Muscle of leg (tissue), 16 donors: ENCODE measurements at places on chromosomes 12 and 14.

DNA sequence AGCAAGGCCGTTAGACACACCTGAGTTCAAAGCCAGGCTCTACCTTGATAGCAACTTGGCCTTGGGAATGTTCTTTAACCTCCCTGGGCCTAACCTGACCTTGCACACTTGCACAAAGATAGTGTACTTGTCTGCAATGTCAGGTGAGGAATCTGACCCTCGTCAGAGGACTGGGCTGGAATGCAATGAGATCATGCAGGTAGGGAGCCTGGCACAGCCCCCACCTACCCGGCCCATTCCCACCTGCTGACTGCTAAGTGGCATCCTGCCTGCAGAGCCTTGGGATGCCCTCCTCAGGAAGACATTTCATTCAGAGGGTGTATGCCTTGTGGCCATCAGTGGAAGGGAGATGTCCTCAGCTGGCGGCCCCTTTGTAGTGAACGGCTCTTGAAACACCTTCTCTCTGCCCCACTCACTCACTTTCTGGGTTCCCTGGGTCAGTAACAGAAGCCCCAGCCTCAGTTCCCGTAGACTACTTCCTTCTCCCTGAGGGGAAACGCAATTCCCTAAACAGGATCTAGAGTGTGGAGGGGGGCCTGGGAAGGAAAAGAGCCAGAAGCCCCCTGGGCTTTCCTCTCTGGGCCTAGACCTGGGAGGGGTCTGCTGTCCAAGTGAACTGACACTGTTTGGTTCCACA lies 68.0 kb upstream of the DICER1 start:
- no peak for DNase-seq

GRCh38 chr14:24889843-24890242 lies 160.1 kb downstream of the STXBP6 start:
- DNase-seq: no peak

GRCh38 chr12:78398750-78399149 lies 465.8 kb upstream of the SYT1 start:
- no peak for DNase-seq

GRCh38 chr12:95740751-95741150 lies 49.8 kb downstream of the NTN4 start:
- DNase-seq: no peak

- no peak for DNase-seq
Measured at GRCh38 chr12:25972783-25973182, 14.3 kb downstream of the RASSF8 start.

DNA sequence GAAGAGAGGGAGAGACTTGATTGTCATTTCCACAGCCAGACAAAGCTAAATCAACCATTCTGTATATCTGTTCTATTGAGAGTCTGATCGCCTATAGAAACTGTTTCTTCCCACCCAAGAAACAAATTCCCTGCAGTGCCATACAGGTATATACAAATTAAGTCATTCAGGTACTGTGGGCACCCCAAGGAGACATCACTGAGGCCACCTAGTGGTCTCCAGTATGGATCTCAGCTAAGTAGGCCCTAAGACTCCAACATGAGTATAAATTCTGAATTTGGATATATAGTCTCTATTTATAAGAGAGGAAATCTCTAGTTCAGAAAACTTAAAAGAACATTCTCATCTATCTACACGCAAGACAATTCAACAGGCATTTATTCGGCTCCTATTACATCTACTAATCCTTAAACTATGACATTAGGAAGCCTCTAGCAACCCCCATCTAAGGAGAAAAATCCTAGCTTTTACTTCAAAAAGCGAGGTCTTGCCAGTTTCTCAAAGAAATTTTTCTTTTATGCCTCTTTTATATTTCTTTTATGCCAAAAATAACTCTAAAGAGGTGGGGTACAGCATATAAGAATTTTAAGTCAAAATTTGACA lies 62.6 kb downstream of the DCAF5 start:
- DNase-seq: peak; percentile 32

GRCh38 chr14:54003064-54003463 lies 46.4 kb upstream of the BMP4 start:
- no peak for DNase-seq

- peak; percentile 96 for DNase-seq
Measured at GRCh38 chr12:45215419-45216229, at the start of gene ANO6. Gene ANO6 (plus strand): TSS chr12:45216095. CDS start chr12:45216322, 227 bp downstream.

GRCh38 chr12:26940516-26941214 lies 2.4 kb downstream of the FGFR1OP2 start:
- DNase-seq: no peak

GRCh38 chr14:58540749-58541632 lies 96.8 kb upstream of the DACT1 start:
- DNase-seq: peak; percentile 85

GRCh38 chr12:39763071-39763889 lies 143.7 kb upstream of the ABCD2 start:
- DNase-seq: no peak

DNA sequence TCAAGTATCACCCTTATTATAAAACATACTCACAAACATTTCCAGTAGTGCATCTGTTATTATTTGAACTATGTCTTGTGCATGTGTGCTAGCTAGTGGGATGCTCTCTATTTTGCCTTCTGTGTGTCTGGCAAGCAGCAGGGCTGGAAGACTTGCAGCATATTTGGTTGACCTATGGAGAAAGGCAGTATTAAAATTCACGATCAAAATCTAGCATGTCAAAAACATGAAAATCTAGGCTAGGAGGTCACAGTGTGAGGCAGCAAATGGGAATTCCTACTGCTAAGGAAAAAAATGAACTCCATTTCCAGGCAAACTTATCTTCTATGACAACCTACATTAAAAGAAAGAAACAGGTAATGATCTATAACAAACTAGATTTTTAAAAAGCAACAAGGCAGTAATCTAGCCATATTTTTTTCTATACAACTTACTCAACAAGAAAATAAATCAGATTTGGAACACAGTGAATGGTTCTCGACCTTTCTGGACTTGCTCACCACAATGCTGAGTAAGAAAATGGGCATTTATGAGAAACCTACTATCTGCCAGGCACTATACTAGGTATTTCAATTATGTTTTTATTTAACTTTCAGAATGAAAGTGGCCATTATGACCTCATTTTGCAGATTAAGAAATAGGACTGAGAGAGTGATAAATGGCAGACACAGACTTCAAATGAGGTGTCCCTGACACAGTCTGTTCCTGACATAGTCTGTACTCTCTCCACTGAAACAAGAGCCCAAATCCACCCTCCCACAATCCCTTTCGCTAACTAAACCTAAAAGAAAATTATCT lies 96.8 kb downstream of the TXNDC16 start:
- no peak for DNase-seq

DNA sequence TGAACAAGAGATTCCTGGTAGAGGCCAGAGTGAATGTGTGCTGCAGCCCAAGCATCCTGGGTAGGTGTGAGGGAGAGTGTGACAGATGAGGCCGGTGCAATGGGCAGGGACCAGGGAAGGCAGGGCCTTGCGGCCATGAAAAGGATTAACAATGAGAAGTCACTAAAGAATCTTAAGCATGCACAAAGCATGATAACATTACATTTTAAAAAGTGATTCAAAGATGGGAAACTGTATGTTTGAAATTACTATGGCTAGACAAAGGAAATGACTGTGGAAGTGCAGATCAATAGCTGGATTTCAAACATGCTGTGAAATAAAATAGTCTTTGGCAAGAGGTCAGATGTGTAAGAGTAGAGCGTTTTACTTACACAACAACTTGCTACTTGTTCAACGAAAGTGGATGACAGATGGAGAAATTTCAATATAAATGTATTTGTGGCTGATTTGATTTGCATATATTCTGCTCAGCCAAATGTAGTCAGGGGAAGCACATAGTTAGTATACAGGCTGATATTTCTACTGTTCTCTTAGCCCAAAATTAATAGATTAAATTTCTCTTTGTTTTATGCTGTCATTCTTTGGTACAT lies 175.5 kb downstream of the CCDC59 start:
- no peak for DNase-seq

- peak; percentile 16 for DNase-seq
Measured at GRCh38 chr12:128920468-128920867, 67.2 kb downstream of the GLT1D1 start.

DNA sequence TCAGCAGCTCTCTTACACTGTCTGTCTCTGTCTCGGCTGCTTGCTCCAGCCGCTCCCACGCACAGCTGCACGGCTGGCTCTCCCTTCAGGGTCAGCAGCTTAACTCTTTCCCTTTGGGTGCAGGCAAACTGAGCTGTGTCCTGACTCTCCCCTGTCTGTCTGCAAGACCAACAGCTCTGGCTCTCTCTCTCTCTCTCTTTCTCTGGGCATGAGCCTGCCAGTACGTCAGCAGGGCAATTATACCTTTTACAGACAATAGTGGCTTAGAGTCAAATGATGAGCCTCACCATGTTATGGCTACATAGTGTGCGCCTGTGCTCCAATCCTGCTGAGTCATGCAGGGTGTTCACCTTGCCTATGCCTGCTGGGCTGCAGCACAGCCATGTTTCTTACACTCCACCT lies 120.5 kb upstream of the DDHD1 start:
- DNase-seq: peak; percentile 73

DNA sequence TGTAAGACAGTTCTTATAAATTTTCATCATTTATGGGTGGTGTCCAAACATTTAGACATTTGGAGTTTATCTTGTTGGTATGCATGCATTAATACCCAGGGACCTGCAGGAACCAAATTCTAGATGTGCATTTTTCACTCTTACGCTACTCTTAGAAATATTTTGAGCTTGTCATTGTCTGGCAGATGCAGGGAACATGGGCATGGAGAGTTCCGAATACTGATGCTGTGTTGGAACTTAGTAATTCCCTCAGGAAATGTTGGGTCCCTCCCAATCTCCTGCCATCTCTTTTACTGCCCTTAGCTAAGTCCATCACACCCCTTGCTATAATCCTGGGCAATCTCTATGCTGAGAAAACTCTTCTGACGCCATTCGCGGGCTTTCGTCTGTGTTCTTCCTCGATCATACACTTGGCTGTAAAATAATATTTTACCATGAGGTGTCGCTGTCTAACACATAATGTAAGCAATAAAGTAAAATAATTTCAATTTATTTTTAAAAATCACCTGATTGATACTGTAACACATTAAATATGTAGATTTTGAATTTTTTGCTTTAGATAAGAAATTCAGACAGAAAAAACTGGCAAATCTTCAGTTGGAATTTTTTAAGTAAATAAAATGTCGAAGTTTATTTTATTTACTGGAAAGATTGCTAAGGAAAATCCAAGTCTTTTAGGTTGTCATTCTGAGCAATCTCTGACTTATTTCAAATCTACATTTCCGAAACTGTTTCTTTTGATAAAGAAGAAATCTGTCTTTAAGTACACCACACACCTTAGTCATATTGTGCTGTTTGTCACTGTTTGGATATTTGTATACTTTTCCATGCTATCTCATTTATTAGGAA lies 304.1 kb upstream of the SSTR1 start:
- peak; percentile 68 for DNase-seq

DNA sequence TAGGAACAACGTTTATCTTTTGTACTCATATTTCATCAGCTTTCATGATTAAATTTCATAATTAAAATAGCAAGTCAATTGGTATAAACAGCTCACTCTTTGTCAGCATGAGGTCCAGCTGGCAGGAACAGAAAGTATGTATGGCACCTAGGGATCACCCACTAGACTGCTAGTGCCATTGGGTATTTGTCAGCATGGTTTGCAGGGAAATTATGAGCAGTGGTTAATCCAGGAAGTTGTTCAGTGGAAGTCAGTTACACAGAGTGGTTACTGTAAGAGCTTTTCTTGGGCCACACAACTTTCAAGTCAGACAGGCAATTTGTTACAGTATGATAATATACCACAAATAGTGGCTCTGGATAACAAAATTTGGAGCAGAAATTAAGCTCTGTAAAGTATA lies 340.3 kb upstream of the RGS6 start:
- no peak for DNase-seq

DNA sequence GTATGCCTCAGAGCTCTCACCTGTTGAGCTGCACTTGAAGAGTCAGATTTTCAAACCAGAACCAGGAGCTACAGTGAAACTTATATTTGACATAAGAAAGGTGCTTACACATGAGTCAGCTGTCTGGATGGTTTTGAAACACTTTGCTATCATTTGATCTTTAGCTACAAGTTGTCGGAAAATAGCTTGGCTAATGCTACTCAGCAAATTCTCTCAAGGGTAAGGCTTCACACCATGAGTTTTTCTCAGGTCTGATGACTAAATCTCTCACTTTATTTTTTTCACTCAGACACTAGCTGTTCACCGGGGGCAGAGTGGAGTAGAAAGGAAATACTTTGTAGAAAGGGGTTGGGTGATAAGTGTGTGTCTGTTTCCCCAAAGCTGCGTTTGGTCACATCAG lies 171.8 kb downstream of the FLRT2 start:
- DNase-seq: peak; percentile 8

GRCh38 chr14:65084554-65085505 lies 17.5 kb downstream of the MAX start:
- DNase-seq: no peak

DNA sequence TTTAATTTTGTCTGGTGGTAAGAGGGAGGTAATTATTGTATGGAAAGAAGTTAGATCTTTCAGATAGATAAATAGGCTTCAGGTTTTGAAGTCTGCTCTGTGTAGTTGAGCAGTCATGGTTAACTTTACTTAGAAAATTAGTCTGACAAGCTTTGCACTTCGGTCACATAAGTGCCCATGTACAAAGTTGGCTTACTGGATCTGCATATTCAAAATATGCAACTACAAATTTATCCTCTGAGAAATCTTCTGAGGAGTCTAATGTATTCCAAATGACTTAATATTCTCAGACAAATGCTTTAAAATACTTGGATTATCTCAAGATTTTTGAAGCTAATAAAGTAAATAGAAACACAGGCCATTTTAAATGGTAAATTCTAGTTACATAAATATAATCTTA lies 61.2 kb downstream of the ETNK1 start:
- no peak for DNase-seq

- no peak for DNase-seq
Measured at GRCh38 chr14:105849933-105850626, 323.7 kb downstream of the TMEM121 start.

DNA sequence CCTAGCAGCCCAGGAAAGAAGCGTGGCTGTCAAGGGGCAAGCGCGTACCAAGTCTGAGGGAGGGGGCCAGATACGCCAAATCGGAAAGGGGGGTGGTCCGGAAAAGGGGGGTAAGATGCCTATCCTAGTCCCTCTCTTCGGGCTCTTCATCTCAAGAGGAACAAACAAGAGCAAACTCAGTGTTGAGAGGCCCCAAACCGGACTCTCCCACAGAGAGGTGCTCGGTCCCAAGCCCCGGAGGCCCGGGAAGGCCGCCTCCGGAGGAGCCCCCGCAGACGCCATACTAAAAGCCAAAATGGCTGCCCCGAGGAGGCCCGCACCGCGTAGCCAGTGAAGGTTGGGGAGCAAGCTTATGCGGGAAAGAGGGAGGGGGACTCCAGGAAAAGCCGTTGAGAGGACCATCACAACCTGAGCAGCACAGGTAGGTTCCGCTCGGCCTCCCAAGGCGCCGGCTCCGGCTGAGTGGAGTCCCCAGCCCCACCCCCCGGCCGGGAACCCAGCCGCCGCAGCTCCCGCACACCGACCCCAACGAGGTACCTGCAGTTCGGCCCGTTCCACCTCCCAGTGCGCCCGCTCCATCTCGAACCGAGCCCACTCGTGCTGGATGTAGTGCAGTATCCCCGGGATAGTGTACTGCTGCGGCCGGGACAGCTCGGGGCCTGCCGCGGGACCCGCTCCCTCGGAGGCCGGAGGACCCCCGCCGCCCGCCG lies at the start of gene AP4S1:
AP4S1 (plus strand) TSS at position 283 of the 710 bp plus-strand sequence. CDS start 40,548 bp downstream, outside the sequence.
- DNase-seq: peak; percentile 63

GRCh38 chr14:89430391-89431236 lies 13.6 kb upstream of the FOXN3 start:
- peak; percentile 69 for DNase-seq
